LHCN-M2 (cell line): ENCODE measurements at places on chromosomes 3 and 15.

DNA sequence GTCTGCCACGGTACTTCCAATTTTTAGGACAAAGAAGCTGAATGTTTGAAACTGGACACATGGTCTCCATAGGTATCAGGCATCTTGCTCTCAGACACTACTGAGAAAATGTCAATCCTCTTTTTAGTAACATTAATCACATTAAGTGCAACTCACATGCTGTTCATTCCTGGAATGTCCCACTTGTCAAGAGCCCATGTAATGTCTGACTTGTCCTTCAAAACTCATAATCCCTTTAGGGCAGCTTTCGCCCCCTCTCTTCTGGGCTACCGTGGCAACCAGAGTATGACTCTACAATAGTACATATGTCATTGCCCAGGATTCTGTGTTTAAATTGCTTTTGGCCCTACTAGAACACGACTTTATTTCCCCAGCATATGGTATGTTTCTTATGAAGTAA is 12.3 kb downstream of the NUDT16 start:
- no peak for DNase-seq

- no peak for DNase-seq
Measured at GRCh38 chr3:143286392-143287010, 166.9 kb downstream of the CHST2 start.

DNA sequence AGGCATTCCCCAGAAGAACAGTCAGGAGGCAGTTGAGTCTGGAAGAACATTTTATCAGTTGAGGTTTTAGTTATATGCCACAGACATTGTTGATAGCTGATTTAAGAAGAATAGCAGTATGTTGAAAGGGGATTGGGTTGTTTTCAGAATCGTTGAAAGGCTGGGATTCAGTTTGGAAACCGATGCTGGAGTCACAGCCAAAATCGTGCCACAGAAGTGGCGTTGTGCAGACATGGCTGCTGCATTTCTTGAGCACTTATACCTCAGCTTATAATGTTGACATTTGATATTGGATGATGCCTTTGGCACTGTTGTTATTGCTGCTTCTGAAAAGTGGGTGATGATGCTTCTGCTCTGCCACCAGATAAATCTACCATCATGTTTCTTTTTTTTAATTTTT is 16.1 kb downstream of the SLMAP start:
- no peak for DNase-seq

DNA sequence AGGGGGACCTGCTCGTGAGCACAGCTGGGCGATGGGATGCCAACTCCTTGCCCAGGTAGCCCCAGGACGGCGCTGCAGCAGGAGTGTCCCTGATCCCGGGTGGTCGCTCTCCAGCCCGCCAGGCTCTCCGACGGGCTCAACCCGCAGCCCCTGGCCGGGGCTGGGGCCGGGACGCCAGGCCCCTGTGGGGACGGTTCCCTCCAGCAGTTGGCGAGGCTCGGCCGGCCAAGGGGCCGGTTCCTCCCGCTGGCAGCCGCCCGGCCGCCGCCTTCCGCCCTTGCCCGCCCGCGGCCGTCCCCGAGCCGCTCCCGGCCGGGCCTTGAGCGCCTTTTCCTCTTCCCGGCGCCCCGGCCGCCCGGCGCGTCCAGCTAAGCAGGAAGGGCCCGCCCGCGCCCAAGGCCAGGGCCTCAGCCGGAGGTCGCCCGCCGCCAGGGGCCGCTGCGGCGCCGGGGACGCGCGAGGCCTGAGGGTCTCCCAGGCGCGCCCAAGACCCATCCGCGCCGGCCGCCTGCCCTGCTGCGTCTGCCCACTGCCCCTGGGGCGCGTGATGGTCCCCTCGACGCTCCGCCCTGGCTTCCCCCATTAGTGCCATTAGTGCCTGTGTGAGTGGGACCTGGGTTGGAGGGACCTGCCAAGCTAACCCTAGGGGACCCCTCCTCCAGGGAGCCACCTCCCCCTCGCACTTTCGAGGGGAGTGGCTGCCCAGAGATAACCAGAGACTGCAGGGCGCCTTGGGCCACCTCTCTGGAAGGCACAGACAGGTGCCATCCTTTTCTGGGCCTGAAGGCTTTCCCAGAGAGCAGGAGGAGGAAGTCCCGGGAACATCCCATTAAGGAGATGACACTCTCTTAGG is 106.4 kb downstream of the FBLN2 start:
- DNase-seq = no peak

DNA sequence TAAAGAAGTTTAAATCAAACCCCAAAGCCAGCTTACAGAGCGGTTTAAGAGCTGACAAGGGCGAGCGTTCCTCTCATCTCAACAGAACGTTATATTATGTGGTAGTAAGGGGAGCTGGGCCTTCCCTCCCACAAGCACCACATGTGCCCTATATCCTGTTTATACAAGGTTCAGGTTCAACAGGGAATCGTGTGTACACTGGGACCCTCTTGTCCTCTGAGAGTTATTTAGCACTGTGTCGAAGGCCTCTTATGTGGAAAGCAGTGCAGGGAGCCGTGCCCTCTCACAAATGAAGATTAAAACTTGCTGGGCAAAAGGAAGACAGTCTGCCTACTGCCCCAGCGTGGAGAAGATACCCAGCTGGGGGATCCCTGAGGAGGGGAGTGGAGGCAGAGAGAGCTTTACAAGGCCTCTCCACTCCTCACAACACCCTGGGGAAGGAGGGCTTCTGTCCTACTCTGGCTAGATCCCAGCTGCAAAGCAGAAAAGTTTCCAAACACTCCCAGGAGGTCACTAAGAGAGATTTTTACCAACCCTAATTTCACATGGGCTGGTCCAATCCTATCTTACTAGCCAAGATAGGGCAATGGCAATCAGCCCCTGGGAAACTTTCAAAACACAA is 2.9 kb downstream of the TLE3 start:
- no peak for DNase-seq

DNA sequence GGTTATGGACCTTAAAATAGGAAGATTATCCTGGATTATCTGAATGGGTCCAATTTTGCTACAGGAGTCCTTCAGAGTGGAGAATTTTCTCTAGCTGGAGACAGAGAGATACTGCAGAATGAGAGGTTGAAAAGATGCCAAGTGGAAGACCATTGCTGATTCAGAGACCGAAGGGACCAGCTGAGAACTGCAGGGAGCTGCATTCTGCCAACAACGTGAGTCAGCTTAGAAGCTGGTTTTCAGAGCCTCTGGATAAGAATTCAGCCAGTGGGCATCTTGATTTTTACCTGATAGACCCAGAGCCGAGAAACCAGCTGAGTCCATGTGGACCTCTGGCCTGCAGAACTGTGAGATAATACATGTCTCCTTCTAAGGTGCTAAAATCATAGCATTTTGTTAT is 234.0 kb downstream of the NR2F2 start:
- DNase-seq = peak; percentile 50
